ENCODE measurements at places on chromosomes 2 and 18.

- no peak for DNase-seq
Observed at GRCh38 chr18:75128051-75128605, 80.8 kb downstream of the PTGR3 start.

- no peak for DNase-seq
Observed at GRCh38 chr2:40721595-40721994, 269.7 kb upstream of the SLC8A1 start.

GRCh38 chr2:567865-568638 lies 109.2 kb downstream of the TMEM18 start:
- DNase-seq = no peak

DNA sequence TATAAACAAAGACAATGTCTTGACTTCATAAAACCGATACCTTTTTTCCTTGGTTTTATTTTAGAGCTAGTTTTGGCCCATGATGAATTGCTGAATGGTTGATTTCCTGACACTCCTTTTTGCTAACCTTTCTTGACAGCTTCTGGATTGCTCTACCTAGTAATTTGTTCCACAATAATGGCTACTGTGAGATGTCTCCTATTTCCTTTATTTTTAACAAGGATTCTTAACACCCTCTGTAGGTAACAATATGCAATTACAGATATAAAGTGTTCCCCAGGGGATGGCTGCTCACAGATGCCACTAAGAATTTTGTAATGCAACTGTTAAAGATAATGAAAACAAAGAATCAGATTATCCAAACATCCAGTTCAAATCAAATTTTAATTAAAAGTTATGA lies 100.8 kb upstream of the ATP5MC3 start:
- DNase-seq = peak; percentile 28

GRCh38 chr2:223889229-223889628 lies 51.8 kb upstream of the AP1S3 start:
- DNase-seq = no peak

Measured in Jurkat, Clone E6-1 (cell line).